IPS DF 6.9 (cell line): ENCODE measurements at places on chromosomes 5 and 9.

- DNase-seq = no peak
Measured at GRCh38 chr5:143436871-143437270, 33.4 kb upstream of the NR3C1 start.

DNA sequence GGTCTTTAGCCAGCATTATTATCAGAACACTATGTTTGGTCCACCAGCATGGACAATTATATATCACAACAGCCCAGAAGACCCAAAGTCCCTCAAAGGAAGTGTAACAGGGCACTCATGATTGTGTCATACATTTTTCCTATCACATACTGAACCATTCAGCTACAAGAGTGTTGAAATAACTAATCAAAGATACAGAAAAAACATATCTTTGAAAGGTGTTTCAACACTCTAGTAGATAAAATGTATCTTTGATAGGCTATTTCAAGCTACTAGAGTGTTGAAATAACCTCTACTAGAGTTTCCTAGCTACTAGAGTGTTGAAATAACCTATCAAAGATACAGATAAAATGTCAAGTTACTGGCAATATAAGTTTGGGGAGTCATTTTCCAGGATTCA lies 545.0 kb downstream of the PRR16 start:
- no peak for DNase-seq

- no peak for DNase-seq
Measured at GRCh38 chr5:39521940-39522590, 97.3 kb upstream of the DAB2 start.

DNA sequence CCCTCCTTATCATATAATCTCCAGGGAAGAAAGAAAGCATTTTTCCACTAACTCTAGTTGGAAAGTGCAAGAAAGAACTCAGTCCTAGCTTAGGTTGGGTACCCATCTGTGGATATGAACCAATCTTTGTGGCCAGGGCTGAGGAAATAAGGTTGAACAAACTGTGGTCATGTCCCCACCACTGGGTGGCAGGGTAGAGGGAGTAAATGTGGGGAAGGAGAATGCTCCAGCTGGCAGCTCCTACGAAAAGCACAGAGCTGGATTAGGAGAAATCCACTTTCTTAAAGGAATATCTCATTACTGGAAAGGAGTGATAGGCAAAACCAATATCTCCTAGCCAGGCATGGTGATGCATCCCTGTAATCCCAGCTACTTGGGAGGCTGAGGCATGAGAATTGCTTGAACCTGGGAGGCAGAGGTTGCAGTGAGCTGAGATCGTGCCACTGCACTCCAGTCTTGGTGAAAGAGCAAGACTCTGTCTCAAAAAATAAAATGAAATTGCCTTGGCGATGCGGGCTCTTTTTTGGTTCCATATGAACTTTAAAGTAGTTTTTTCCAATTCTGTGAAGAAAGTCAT lies 175.1 kb downstream of the CCDC192 start:
- peak; percentile 27 for DNase-seq

DNA sequence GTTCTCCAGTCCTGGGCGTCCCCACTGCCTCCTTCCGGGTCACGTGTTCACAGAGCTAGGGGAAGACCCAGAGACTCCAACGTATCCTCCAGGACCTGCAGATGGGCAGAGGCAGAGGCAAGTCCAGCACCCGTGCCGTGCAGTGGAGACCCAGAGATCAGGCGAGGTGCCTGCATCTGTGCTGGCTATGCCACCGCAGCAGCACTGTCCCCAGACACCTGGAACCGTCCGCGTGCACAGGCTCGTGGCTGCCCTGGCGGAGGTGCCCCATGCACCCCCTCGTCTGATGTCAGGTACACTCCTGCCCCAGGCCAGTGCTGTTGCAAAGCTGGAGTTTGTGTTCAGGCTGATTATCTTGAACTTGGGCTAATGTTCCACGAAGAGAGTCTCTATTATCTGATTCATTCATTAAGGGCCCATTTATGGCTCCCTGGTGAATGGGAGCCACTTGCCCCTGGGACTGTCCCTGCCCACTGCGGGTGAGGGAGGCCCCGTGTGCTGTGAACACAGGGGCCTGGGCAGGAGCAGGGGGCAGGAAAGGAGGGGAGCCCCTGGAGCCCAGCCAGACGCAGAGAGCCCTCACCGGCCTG lies 13.7 kb downstream of the IRX4 start:
- DNase-seq = no peak

DNA sequence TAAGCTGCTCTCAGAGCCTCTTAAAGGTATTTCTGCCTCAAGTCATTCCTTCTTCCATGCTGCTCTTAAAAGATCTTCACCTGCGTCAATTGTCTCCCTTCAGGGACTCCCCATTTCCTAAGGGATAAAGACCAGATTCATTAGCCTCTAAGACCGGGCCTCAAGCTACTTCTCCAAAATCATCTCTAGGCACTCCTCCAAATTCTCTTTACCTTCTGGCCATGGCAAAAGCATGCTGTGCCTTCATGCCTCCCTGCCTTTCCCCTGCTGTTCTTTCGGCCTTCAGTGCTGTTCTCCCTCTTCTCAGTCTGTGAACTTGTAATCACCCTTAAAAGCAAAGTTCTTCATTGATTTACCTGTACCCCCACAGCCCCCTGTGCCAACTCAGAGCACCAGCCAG lies 4.4 kb downstream of the TMOD1 start:
- no peak for DNase-seq

- DNase-seq = no peak
Measured at GRCh38 chr9:16833296-16833835, 37.1 kb downstream of the BNC2 start.
